ENCODE measurements at places on chromosomes 3 and 15.

DNA sequence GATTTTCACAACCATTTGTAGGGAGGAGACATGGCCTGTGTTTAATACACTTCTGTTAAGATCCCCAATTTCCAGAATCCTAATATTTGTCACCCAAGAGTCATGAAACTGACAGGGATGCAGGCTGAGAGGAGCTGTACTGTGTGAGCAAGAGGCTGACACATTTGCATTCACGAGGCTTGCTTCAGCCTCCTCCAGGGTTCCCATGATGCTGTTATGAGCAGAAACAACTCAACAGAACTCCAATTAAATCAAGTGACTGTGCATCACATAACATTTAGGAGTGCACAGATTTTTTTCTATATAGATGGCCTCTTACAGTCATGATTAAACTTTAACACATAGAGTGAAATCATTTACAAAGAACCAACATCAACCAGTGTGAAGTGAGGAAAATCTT, 292.3 kb upstream of the STT3B start:
- H3K4me1 ChIP-seq = no peaks in the 10 kb centered on the region
- no peaks in the 10 kb centered on the region for H3K27me3 ChIP-seq
- H3K4me3 ChIP-seq = no peak overlapping the region
- H3K27ac ChIP-seq = no peak overlapping the region

DNA sequence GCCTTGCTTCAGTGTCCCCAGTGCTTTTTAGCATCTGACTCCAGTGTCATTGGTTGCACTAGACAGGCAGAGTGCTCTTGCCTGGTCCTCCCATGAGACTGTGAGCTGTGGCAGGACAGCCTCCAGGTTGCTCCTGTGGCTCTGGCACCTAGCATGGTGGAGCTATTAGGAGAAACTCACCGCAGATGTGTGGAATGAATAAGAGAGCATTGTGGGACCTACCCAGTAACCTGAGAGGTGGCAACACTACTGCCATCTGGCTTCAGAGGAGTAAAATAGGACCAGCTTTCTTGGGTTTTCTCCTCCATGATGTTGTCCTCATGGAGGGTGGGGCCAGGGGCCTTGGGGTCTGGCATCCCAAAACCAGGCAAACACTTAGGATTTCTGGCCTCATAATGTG, 183.6 kb downstream of the EPHB1 start:
- H3K4me3 ChIP-seq = no peak overlapping the region
- DNase-seq = no peak
- H3K27ac ChIP-seq = no peak overlapping the region
- no peaks in the 10 kb centered on the region for H3K36me3 ChIP-seq
- no peaks in the 10 kb centered on the region for H3K4me1 ChIP-seq

DNA sequence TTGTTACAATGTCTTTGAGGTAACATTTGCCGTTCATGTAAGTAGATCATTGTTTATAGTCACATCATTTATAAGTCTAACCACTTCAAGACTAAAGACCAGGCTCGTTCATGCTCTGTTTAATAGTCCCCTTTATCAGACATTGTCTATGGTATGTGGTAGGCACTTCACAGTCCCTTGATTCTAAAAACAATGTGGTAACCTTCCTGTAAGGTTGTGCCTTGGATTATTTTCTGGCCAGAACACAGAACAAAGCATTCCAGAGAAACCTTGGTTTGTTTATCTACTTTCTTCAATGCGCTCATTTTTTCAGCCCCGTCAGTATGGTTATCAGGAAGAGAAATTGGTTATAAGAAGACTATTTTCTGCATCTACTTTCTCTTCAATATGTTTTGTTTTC, 16.3 kb upstream of the ST3GAL6 start:
- H3K36me3 ChIP-seq = no peaks in the 10 kb centered on the region
- no peak overlapping the region for H3K4me3 ChIP-seq
- H3K27ac ChIP-seq = no peak overlapping the region
- H3K4me1 ChIP-seq = no peaks in the 10 kb centered on the region
- DNase-seq = no peak

- H3K4me3 ChIP-seq = no peak overlapping the region
- no peaks in the 10 kb centered on the region for H3K27me3 ChIP-seq
- H3K4me1 ChIP-seq = peaks cover 12% of the 10 kb centered on the region
- H3K27ac ChIP-seq = no peak overlapping the region
- DNase-seq = peak; percentile 57
Measured at GRCh38 chr15:100002787-100003536, 269.7 kb upstream of the LYSMD4 start.

GRCh38 chr15:95624616-95625361, 705.7 kb upstream of the NR2F2 start:
- no peaks in the 10 kb centered on the region for H3K36me3 ChIP-seq
- no peak overlapping the region for H3K27ac ChIP-seq
- no peaks in the 10 kb centered on the region for H3K27me3 ChIP-seq
- DNase-seq = no peak
- H3K4me1 ChIP-seq = no peaks in the 10 kb centered on the region

DNA sequence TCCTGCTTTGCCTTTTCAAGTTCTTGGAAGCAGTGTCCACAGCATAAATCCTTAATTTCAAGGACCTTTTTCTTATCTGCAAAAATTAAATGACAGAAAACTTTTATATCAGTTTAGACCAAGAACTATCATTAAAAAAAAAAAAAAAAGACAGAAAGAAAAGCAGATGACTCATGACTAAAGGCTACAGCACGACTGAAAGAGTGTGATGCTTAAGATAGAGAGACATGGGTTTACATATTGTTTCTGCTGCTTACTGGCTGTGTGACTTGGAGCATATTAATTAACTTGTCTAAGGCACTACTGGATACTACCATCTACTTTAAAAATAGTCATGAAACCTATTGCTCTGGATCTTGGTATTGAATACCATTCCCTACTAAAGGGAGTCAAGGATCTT, 62.3 kb downstream of the CEP152 start:
- H3K36me3 ChIP-seq = peaks cover 73% of the 10 kb centered on the region
- no peak for DNase-seq
- H3K4me3 ChIP-seq = no peak overlapping the region
- H3K27ac ChIP-seq = no peak overlapping the region
- no peaks in the 10 kb centered on the region for H3K4me1 ChIP-seq

DNA sequence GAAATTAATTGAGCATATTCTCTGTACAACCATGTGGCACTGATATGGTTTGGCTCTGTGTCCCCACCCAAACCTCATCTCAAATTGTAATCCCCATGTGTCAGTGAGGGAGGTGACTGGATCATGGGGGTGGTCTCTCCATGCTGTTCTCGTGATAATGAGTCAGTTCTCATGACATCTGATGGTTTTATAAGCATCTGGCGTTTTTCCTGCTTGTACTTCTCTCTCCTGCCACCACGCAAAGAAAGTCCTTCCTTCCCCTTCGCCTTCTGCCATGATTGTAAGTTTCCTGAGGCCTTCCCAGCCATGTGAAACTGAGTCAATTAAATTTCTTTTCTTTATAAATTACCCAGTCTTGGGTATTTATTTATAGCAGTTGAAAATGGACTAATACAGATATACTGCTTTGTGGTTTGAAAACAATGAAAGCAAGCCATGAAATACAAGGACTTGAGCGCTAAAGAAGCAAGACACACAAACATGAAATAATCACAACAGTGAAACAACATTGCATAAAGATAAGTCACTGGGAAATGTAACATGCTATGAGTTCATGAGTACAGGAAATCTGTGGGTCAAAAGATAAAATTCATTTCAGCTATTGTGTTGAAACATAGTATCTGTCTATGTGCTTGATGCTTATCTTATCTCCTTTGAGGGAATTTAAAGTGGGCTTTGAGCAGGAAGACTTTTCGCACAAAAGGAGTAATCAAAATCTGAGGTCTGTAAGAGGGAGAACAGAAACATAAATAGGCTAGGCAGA, 288.7 kb downstream of the GBE1 start:
- peaks cover 2% of the 10 kb centered on the region for H3K4me1 ChIP-seq
- H3K4me3 ChIP-seq = no peak overlapping the region
- DNase-seq = no peak
- H3K27me3 ChIP-seq = no peaks in the 10 kb centered on the region

- no peaks in the 10 kb centered on the region for H3K4me1 ChIP-seq
- no peak overlapping the region for H3K4me3 ChIP-seq
- DNase-seq = no peak
- no peaks in the 10 kb centered on the region for H3K27me3 ChIP-seq
- H3K36me3 ChIP-seq = no peaks in the 10 kb centered on the region
- no peak overlapping the region for H3K27ac ChIP-seq
Measured at GRCh38 chr3:46092702-46093080, 65.4 kb upstream of the XCR1 start.

- no peak overlapping the region for H3K27ac ChIP-seq
- H3K4me3 ChIP-seq = no peak overlapping the region
- H3K27me3 ChIP-seq = peaks cover 4% of the 10 kb centered on the region
Measured at GRCh38 chr15:38176155-38176554, 76.5 kb upstream of the SPRED1 start.

- H3K4me1 ChIP-seq = peaks cover 12% of the 10 kb centered on the region
- H3K27ac ChIP-seq = no peak overlapping the region
- no peak for DNase-seq
Measured at GRCh38 chr3:134601539-134602439, 49.0 kb downstream of the KY start.

DNA sequence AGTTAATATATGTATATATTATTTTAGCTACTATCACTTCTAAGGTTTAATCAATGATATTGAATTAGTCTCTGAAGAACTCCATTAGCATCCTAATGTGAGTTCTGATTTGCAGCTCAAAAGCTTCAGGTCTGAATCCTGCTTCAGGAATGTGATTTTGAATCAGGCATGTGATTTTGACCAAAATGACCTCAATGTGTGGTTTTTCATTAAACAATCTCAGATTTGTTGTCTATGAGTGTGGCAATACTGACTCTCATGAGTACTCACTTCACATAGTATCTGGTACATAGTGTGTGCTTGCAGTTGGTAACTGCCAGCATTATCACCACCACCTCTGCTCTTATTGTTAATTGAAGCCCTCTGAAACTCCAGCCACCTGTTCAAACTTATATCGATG, 251.0 kb downstream of the KCNH8 start:
- no peaks in the 10 kb centered on the region for H3K27me3 ChIP-seq
- H3K27ac ChIP-seq = no peak overlapping the region
- no peaks in the 10 kb centered on the region for H3K4me1 ChIP-seq
- no peaks in the 10 kb centered on the region for H3K36me3 ChIP-seq

GRCh38 chr3:14248849-14249523, 70.4 kb downstream of the LSM3 start:
- no peak overlapping the region for H3K27ac ChIP-seq
- no peak for DNase-seq
- no peaks in the 10 kb centered on the region for H3K27me3 ChIP-seq
- H3K4me1 ChIP-seq = no peaks in the 10 kb centered on the region
- H3K36me3 ChIP-seq = no peaks in the 10 kb centered on the region

DNA sequence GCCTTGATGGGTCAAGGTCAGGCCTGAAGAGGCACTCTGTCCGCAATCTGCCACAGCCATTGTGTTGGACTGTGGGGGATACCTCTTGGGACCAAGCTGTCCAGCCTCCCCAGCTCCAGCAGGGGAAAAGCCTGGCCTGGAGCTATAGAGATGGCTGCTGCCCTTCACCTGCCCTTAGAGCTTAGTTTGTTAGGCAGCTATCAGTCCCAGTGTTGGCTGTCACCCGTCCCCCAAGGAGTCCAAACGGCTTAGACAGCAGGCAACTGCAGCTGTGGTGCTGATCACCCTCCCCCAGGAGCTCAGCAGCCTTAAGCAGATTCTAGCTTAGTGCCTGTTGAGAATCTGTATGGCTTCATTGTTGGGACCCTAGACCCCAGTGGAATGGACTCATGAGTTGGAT, 180.3 kb downstream of the MYRIP start:
- DNase-seq = no peak
- H3K36me3 ChIP-seq = no peaks in the 10 kb centered on the region
- no peaks in the 10 kb centered on the region for H3K27me3 ChIP-seq
- H3K4me1 ChIP-seq = no peaks in the 10 kb centered on the region

DNA sequence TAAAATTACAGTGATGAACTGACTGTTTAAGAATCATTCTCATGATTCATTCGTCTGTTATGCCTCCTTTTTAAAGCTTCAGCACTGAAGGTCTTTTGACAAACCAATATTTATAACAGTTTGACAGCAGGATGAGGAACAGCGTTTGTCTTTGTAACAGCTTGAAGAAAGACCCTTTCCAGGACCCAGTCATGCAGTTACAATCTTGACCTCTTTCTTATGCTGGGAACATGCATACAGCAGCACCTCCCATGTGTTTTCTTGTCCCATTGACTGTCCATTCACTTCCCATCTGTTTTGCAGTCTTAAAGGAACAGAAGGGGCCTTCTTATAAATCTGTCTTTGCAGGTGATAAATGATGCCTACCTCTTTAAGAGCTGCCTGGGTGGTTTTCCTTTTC, 87.2 kb downstream of the OPA1 start:
- H3K27me3 ChIP-seq = no peaks in the 10 kb centered on the region
- H3K27ac ChIP-seq = no peak overlapping the region
- no peak for DNase-seq

- no peak overlapping the region for H3K4me3 ChIP-seq
- peaks cover 66% of the 10 kb centered on the region for H3K36me3 ChIP-seq
- no peak for DNase-seq
- H3K27ac ChIP-seq = no peak overlapping the region
Measured at GRCh38 chr15:67161881-67162280, 92.6 kb downstream of the AAGAB start.

DNA sequence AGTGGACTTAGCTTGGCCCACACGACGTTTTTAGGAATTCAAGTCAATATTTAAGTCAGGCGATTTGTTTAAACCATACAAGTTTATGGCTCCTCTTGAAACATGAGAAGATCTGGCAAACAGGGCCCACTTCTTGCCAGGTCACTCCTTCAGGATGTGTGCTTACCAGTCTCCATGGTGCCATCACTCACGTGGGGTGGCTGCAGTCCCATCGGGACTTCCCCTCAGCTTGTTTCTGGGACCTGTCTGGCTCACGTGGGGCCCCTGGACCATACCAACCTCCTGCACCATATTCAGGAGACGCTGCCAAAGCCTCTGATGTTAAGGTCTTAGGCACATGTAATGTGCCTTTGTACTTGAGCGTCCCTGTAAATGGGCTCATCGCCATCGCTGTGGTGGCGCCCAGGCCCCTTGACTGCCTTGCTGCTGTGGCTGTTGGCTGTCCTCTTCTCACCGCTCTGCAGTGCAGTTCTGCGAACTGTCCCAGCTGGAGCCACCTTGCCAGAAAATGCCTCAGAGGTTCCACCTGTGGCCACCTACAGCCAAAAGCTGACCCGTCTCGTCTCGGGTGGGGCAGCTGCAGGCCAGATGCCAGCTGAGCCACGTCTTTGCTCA, 8.9 kb downstream of the MCM2 start:
- H3K27me3 ChIP-seq = no peaks in the 10 kb centered on the region
- no peak for DNase-seq
- H3K4me1 ChIP-seq = no peaks in the 10 kb centered on the region
- no peak overlapping the region for H3K4me3 ChIP-seq

GRCh38 chr3:128486681-128487537, 6.1 kb downstream of the GATA2 start:
- H3K27ac ChIP-seq = no peak overlapping the region
- H3K4me3 ChIP-seq = peak overlapping the region; percentile 74
- H3K4me1 ChIP-seq = no peaks in the 10 kb centered on the region
- H3K27me3 ChIP-seq = no peaks in the 10 kb centered on the region
- peaks cover 3% of the 10 kb centered on the region for H3K36me3 ChIP-seq
- no peak for DNase-seq

DNA sequence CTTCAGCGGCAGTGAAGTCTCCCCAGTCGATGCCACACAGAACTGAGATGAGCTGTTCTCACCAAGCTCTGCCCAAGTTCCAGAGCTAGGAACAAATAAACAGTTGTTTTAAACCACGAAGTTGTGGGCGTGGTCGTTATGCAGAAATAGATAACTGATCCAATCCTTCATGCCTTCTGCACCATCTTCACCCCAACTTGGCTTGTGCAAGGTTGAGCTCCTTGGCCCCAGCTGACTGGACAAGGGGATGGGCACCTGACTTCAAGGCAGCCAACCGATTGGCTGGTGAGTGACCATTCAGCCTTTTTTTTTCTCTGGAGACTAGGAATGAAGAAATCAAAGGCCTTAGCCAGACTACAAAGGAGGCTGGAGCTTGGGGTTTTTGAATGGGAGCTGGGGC, 23.9 kb downstream of the LINGO1 start:
- H3K27me3 ChIP-seq = no peaks in the 10 kb centered on the region
- no peaks in the 10 kb centered on the region for H3K4me1 ChIP-seq
- no peak overlapping the region for H3K27ac ChIP-seq
- H3K36me3 ChIP-seq = no peaks in the 10 kb centered on the region
